ENCODE measurements at places on chromosomes 1 and 21. TPM values are rescaled to one million over a fixed set of nuclear protein-coding genes. Genes with fewer than 3 reads are reported as not detected.
A peak's percentile ranks its signal among the peaks of the same experiment; 100 is the strongest.

DNA sequence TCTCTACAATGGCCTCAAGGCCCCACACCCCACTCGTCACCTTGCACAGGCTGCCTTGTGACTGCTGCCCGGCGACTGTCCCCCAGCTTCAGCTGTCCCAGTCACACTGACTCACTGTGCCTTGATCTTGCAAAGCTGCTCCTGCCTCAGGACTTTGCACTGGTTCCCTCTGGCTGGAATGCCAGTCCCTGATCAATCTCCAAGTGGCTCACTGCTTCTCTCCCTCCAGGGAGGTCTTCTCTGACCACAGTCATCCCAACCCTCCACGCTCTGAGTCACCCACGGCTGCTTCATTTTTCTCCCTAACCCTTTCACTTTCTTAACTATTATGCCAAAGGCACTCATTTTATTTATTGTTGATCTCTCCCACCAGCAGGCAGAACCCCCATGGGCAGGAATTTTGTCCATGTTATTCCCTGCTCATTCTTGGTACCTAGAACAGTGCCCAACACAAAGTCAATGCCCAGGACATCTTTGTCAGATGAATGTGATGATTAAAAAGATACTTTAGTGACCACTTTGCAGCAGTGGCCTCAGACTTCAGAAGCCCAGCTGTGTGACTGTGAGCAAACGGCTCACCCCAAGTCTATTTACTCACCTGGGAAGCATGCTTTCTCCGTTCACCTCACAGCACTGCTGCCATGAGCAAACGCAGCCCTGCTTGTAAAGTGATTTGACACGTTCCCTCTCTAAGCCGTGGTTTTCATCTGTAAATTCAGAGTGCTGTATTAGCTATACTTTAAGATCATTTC lies 53.4 kb downstream of the ZBTB18 start:
- DNase-seq, result no peak

DNA sequence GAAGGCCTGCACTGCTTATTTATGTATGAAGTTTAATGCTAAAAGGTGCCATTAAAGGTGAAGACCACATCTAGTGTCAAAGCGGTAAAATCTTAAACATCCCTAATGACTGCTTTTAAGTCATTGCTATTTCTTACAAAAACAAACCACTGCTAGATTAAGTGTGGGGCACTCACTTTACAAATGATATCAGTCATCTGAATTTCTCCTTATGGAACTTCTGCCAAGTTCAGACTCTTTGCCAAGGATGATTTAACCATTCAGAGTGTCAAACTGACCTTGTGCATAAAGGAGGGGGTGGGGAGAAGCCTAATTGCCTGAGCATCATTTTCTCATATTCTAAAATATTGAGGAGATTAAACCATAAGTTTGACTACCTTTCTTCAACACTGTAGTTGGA lies 271.5 kb downstream of the TGFB2 start:
- DNase-seq, result no peak

DNA sequence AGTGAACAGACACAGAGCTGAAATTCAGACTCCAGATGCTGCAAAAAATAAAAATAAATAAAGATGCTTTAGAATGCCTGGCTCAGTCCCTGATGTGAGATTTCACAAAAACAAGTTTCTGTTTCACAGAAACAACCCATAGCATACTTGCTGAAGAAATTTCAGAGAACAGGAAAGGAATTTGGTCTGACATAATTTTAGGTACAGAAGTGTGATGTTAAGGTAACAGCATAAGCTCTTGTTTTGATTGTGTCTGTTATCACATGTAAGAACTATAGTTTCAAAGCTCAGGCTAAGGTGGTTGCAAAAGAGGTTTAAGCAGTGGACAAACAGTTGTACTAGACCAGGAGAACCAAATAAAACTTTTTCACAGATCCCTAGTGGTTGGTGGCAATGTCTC lies 152.1 kb downstream of the PTGER3 start:
- no peak for DNase-seq

DNA sequence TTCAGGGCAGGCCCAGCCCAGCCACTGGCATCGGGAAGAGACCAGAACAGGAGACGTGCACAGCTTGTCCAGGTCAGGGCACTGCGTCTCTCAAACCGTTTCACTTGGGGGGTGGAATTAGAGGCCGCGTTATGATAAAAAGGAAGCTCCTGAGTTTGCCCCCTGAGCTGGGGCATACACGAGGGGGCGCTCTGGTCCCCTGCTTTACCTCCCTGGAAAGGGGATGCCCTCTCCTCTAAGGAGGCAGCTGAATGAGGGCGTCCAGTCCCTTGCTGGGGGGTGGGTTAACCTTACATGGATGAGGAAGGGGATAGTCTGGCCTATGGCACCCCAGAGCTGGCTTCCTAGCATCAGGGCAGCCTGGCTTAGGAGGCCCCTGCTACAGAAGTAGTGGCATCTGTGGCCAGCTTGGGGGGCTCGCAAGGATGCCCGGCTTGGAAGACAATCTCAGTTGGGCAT lies 2.3 kb downstream of the MYOG start:
- DNase-seq, result no peak

CXADR gene
- total RNA-seq, result 0.09 TPM

GRCh38 chr1:174990382-174990999 lies 9.3 kb upstream of the CACYBP start:
- DNase-seq, result no peak

DNA sequence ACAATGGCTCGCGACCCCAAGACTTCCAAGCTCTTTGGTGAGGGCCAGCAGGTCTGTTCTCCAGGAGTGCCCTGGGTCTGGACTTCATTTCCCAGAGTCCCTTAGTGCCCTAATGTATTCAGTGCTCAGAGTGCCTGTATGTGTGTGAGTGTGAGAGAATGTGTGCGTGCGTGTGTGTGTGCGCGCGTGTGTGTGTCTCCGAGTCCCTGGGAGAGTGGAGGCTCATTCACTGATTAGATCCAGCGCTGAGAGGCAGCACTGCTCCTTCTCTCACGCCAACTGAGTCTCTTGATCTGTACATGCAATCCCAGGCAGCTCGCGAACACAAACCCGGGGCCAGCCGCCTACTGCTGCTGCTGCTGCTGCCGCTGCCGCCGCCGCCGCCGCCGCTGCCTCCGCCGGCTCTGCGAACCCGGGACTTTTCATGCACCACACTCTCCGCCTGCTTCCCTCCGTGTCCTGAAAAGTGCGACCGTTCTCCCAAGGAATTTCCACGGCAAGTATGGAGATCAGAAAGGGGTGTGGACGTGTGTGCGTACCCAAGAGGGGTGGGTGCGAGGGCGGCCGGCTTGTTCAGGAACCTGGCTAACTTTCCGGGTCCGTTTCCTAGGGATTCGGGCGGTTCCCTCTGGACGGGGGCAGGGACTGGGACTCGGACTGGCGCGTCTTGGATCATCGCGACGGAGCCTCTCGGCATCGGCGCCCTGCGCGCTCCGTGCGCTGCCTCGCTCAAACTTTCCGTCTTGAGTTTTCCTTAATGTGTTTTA lies at the start of gene RNF220:
RNF220 (plus strand) TSS at position 225 of the 767 bp plus-strand sequence.
- DNase-seq, result peak; percentile 85

GRCh38 chr1:111924786-111925185 lies 64.7 kb downstream of the KCND3 start:
- DNase-seq, result no peak

GRCh38 chr1:114982251-114982650 lies 47.4 kb upstream of the TSHB start:
- DNase-seq, result no peak

RRP15 gene
- total RNA-seq, result 25.8 TPM

HMGCL gene
- 27.4 TPM for total RNA-seq

KAZN gene
- 6.2 TPM for total RNA-seq

- DNase-seq, result no peak
Observed at GRCh38 chr1:185920602-185921001, 186.4 kb downstream of the HMCN1 start.

GRCh38 chr1:110542725-110543124 lies 23.8 kb upstream of the KCNA10 start:
- DNase-seq, result no peak
